Mesothelial cell of epicardium (in vitro differentiated cells): ENCODE measurements at places on chromosomes 16 and 17. TPM values are rescaled to one million over a fixed set of nuclear protein-coding genes. Genes with fewer than 3 reads are reported as not detected.

CA5A gene
- total RNA-seq = not detected in 3 replicates

SDK2 gene
- 29.7 to 33.2 TPM (median 31.8 TPM) in 3 replicates for total RNA-seq

- DNase-seq = peak; percentile 41
Observed at GRCh38 chr16:26189536-26189935, 497.8 kb downstream of the HS3ST4 start.

DNA sequence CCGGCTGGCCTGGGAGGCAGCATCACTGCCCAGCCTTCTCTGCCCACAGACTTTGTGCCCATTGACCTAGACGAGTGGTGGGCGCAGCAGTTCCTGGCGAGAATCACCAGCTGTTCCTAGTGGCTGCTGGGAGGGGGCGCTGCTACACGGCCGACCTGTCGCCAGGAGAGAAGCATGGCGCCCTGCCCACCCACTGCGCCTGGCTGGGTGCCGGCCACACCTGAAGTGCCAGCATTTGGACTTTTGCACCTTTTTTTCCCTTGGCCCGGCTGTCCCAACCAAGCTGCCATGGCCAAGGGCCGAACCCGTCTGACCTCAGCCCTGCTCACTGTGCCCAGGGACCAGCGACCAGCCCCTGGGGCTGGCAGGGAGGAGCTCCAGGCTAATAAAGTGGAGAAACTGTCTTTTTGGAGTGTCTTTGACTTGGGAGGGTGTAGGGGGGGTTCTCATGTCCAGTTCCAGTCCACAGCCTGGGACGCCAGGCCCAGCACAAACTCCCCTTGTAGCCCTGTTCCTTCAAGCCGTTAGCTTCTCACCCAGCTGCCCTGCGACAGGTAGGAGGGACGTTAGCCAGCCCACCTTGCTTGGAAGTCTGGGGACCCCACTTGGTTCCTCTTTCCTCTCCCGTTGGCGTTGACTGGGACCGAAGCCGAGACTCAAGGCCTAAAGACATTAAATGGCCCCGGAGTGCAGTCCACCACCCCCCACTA is 939 bp upstream of the WDR90 start:
- no peak for DNase-seq

GRCh38 chr17:50785946-50786570 is 18.7 kb upstream of the ANKRD40CL start:
- DNase-seq = no peak

GRCh38 chr17:79960788-79961522 is 74.7 kb downstream of the TBC1D16 start:
- DNase-seq = no peak
